ENCODE measurements at places on chromosomes 5 and 9.
A peak's percentile ranks its signal among the peaks of the same experiment; 100 is the strongest.

- DNase-seq, result no peak
Observed at GRCh38 chr9:98334796-98335195, 79.3 kb upstream of the TBC1D2 start.

GRCh38 chr9:114849450-114849849 is 43.6 kb upstream of the TNFSF15 start:
- DNase-seq, result no peak

DNA sequence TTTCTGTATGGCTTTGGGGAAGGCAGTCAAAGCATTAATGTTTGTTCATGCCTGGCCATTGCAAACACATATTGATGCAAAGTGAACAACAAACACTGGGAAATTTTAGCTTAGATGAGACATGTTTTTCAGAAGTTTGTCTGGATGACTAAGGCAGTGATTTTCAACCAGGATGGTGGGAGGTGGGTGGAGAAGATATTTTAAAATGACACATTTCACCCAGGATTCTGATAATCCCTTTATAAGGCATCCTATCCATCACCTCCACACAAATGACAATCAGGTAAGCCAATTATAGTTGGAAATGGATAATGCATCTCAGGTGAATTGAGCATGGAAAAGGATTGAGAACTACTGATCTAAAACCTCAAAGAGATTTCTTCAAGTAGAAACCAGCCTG is 57.4 kb upstream of the SV2C start:
- DNase-seq, result no peak

GRCh38 chr5:77662635-77663034 is 24.1 kb upstream of the OTP start:
- DNase-seq, result peak; percentile 77

DNA sequence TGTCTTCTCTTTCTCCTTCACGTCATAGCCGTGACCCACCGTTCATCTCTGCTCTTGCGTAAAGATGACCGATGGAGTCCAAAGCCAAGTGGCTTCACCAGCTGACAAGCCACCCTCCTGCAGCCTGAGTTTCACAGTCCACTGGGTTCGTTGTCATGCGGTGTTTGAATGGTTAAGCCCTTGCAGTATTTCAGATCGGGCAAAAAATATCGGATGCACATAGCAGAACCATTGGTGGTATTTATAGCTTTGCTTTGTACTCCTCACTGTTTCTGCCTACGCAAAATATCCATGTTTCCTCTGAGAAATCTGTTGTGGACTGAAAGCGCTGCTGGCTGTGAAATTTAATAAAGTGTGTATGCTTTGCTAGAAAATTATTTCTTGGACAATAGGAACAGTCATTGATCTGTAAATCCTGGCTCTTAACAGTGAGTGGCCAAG is 34.5 kb upstream of the NCS1 start:
- DNase-seq, result peak; percentile 62

GRCh38 chr5:5542654-5543053 is 120.2 kb downstream of the ICE1 start:
- DNase-seq, result no peak

DNA sequence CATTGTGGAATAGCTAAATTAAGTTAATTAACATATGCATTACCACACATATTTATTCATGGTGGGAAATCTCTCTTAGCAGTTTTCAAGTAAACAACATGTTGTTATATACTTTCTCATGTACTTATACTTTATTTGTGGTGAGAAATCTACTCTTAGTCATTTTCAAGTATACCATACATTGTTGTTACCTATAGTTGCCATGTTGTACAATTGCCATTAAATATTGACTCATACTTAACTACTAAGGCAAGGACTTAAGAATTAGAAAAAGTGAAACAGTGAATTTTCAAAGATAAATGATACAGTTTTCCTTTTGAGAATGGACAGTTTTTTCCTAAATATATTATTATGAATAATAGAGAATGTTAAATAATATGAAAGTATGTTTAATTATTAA is 27.7 kb downstream of the UGCG start:
- no peak for DNase-seq

- no peak for DNase-seq
Observed at GRCh38 chr5:34991486-34992238, 56.1 kb downstream of the AGXT2 start.

DNA sequence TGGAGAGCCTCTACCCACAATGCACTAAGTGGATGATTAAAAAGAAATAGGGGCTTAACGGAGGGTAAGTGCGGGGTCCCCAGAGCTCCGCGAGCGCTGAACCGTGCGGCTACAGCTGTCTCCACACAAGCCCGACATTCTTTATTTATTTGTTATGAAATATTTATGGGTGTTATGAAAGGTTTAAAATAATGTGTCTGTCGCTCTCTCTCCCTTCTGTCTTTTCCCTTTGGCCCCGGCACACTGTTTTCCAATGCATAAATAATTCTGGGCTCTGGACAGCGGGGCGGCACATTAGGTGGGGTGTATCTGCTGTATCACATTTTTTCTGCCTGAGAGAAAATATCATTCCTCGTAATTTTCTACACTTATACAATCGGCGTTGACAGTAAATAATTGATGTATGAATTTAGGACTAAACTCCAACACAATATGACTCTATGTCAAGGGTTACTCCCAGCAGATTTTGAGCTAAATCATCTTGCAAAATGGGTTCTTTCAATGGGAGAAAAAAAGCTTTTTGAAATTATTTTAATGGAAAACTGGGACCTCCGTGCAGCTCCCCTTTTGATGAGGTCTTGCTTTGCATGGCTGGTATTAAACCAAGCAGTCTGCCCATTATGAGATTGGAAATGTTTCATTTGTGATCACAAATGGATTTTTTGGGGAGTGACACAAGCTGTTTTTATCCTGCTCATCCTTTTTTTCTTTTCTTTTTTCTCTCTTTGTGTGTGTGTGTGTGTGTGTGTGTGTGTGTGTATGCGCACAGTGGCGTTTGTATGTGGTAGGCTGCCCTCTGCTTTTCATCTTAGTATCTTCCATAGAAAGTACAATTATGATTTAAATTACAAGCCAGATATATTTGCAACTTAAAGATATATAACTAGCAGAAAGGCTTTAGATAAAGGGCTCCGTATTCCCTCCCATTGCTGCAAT is 370.6 kb upstream of the IRX4 start:
- DNase-seq, result no peak

- no peak for DNase-seq
Observed at GRCh38 chr9:93523518-93524144, 52.8 kb upstream of the PHF2 start.

DNA sequence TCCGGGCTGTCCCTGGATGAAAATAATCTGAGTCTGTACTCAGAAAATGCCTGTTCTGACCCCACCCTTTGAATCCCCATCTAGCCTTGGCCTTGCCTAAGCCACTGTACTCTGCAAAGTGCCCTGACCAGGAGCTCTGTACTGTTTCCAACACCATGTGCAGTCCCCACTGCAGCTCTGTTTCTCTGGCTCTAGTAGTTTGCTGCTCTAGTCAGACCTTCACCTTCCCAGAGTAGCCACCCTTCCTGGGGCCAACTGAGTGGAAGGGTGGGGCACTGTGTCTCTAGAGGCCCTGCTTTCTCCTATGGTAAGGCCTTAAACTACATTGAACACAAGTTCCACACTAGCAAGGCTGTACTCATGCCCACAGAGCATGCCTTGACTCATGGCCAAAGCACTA is 31.9 kb downstream of the P4HA2 start:
- DNase-seq, result no peak

GRCh38 chr5:42026446-42026845 is 101.4 kb downstream of the FBXO4 start:
- DNase-seq, result peak; percentile 77

- peak; percentile 9 for DNase-seq
Observed at GRCh38 chr5:66814146-66814991, 218.2 kb downstream of the MAST4 start.

GRCh38 chr9:109249615-109250014 is 71.2 kb downstream of the EPB41L4B start:
- no peak for DNase-seq

- DNase-seq, result no peak
Observed at GRCh38 chr5:83204651-83205050, 127.3 kb downstream of the XRCC4 start.

DNA sequence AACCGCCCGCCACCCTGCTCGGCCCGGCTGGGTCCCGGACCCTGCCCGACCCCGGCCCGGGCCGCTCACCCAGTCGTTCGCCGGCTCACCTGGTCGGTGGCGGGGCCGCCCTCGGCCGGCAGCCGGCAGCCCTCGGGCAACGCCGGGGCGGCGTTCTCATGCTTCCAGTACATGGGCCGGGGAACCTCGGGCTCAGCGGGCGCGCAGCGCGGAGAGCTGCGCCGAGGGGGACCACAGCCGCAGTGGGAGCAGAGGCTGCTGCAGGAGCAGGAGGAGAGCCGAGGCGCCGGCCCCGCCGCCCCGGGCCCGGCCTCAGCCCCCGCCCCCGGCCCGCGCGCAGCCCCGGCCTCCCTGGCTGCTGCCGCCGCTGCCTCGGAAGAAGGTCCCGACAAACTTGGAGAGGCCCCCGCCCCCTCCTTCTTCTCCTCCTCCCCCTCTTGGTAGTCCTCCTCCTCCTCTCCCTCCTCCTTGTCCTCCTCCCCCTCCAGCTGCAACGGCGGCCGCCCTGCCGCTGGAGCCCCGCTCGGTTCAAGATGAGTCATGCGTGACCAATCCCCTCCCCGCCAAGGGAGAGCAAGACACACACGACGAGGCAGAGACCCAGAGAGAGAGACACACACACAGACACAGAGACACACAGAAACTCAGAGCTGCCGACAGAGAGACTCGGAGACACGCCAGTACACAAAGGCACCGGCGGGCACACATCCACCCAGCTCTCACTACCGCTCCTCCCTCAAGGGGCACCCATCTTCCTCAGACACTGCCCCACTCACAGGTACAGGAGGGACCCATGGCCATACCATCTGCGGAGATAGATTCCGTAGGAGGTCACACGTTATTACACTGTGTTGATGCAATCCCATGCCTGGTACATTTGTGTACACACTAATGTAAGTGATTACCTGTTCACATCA is at the start of gene LHX6:
LHX6 (minus strand) TSS at position 390 of the 917 bp plus-strand sequence; CDS start at position 173, 217 bp downstream.
- no peak for DNase-seq

DNA sequence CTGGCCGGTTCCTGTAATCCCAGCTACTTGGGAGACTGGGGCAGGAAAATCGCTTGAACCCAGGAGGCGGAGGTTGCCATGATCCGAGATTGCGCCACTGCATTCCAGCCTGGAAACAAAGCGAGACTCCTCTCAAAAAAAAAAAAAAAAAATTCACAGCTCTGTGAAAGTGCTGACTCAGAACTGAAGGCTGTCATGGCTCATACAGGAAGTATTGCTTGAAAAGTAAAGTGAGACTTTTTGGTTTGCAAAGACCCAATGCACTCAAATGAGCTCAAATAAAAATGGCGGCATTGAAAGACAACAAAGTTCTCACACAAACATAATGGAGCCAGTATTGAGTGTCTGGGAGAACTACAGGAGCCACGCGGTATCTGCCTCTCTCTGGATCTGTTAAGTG is 202.1 kb downstream of the FBXL7 start:
- DNase-seq, result peak; percentile 24

DNA sequence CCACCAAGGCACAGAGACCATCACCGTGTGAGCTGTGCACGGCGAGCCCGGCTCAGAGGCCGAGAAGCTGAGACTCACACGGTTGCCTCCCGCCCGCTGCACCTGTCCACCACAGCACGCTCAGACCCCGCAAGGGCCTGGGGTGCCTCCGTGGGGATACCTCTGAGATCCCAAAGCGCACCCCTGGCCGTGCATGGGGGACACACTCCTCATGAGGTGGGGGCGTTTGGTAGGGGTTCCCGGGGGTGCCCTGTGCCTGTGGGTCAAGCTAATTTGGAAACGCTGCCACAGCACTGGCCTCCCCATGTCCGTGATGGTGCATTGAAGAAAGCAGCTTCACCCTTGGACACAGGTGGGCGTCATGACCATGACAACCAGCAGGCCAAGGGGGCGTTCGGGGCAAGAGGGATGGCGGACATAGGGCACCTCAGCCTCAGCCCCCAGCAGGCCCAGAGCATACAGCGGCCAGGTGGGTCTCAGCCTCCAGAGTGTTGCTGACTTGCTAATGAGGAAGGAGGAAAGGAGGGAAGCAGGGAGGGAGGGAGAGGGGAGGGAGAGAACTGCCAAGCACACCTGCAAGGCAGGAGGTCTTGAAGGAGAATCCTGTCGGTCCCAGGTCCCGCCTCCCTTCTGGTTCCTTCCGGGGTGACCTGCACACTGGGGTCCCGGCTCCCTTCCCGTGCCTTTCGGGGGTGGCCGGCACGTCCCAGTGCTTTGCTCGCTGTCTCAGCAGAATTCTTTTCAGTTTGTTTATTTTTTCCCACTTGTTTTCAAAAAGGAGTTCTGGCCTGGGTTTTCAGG is 34.7 kb downstream of the GLT6D1 start:
- DNase-seq, result no peak

DNA sequence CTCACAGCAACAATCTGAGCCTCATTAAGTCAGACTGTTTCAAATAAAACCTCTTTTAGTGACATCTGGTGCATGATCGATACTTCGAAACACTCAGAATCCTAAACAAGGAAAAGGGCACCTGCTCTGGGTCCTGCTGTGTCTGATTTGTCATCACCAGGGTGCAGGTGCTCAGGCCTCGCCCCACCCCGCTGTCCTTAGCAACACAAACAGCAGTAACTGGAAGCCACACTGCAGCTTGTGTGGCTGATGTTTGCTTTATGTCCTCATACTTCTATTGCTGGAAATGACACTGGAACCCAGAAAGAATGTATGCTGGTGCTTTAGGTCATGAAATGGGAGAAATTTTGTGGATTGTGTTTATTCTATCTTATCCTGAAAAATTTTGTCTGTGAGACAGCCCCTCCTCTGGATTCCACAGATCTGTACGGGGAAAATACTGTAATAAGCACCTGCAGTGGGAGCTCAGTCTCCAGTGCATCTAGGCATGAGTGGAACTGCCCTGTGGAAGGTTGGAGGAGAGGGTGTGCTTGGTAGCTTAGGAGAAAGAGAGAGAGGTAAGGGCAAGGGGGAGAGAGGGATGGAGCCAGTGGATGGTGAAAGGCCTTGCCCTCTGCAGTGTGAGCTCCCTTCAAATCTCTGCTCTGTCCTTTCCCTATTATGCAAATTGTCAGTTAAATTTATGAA is 284.2 kb downstream of the SMARCA2 start:
- no peak for DNase-seq

GRCh38 chr5:116071211-116071610 is 13.6 kb upstream of the COMMD10 start:
- no peak for DNase-seq

DNA sequence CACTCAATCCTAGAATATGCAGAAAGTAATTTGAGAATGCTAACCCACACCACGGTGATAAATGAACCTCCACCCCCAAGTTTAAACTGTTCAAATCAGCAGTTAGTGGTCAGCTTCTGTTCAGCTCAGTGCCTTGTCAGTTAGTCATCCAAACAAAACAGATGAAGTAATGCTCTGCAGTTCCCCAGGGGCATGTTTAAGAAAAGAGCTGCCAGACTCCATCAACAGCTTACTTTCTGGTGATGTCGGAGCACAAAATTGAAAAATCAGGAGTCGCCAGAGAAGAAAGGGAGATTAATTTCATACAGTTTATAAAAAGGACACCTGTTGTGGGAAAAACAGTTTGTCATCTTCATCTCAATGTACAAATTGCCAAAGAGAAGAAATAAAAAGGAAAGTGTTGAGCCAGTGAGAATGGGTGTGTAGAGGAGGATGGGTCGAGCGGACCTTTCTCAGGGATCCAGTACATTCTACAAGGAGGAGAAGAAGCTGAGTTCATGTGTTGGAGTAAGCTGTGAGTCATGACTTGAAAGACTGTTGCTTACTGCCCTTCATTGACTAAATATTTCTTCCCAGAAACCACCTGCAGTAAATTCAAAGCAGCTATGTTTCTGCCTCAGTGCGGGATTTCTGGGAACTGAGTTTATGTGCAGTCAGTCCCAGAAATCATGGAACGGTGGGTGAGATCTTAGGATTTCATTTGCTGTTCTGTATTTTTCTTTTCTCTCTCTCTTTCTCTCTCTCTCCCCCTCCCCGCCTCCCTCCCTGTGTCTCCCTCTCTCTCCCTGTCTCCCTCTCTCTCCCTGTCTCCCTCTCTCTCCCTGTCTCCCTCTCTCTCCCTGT is 13.7 kb downstream of the TRIO start:
- DNase-seq, result peak; percentile 76

All from foreskin melanocyte (primary cell).